Left ventricle myocardium inferior (tissue), 1 donor: ENCODE measurements at places on chromosomes 3 and 15.

GRCh38 chr3:8278448-8278847 lies 223.2 kb upstream of the LMCD1 start:
- H3K4me1 ChIP-seq = peaks cover 16% of the 10 kb centered on the region
- DNase-seq = no peak
- no peak overlapping the region for H3K4me3 ChIP-seq
- H3K27ac ChIP-seq = no peak overlapping the region
- no peaks in the 10 kb centered on the region for H3K36me3 ChIP-seq
- H3K27me3 ChIP-seq = no peaks in the 10 kb centered on the region

GRCh38 chr3:56952061-56952460 lies 108.4 kb upstream of the SPATA12 start:
- no peaks in the 10 kb centered on the region for H3K27me3 ChIP-seq
- no peak overlapping the region for H3K27ac ChIP-seq
- no peak for DNase-seq
- no peaks in the 10 kb centered on the region for H3K36me3 ChIP-seq
- no peak overlapping the region for H3K4me3 ChIP-seq

DNA sequence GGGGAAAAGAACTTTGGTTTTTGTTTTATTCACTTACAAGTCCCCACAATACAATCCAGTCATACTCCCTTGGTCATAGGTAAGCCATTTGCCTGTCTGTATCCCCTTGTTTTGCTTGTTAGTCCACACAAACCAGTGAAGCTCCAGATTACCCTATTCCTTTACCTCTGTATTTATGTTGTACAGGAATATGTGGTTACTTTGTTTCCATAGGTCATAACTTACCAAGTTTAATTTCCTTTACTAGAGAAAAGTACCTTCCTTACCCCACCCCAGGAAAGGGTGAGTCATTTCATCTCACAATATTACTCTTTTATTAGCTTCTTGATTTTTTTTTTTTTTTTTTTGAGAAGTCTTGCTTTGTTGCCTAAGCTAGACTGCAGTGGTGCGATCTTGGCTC lies 113.4 kb upstream of the LRRFIP2 start:
- no peaks in the 10 kb centered on the region for H3K27me3 ChIP-seq
- peaks cover 59% of the 10 kb centered on the region for H3K36me3 ChIP-seq
- DNase-seq = no peak
- H3K4me3 ChIP-seq = no peak overlapping the region
- H3K4me1 ChIP-seq = peaks cover 39% of the 10 kb centered on the region

DNA sequence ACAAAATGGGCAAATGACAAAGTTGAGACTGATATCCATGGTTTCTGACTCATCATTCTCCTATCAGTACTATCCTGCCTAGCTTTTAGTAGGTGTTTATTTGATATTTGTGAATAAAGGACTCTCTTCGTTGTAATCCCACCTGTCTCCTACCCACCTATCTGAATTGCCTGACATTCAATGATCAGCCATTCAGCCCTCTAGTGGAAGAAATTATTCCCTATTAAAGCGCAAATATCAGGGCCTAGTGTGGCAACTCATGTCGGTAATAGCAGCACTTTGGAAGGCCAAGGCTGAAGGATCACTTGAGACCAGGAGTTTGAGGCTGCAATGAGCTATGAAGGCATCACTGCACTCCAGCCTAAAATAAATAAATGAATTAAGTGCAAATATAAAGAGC lies 195.7 kb upstream of the SETMAR start:
- H3K27me3 ChIP-seq = no peaks in the 10 kb centered on the region
- no peaks in the 10 kb centered on the region for H3K36me3 ChIP-seq
- H3K27ac ChIP-seq = no peak overlapping the region
- no peaks in the 10 kb centered on the region for H3K4me1 ChIP-seq

- no peaks in the 10 kb centered on the region for H3K36me3 ChIP-seq
- H3K27me3 ChIP-seq = no peaks in the 10 kb centered on the region
- H3K4me3 ChIP-seq = no peak overlapping the region
- H3K4me1 ChIP-seq = peaks cover 100% of the 10 kb centered on the region
- peak overlapping the region; percentile 44 for H3K27ac ChIP-seq
Measured at GRCh38 chr15:85457392-85457968, 77.1 kb downstream of the AKAP13 start.

GRCh38 chr3:116056280-116056679 lies 389.0 kb downstream of the LSAMP start:
- DNase-seq = no peak
- peaks cover 4% of the 10 kb centered on the region for H3K27me3 ChIP-seq
- no peak overlapping the region for H3K4me3 ChIP-seq
- H3K4me1 ChIP-seq = peaks cover under 1% of the 10 kb centered on the region
- H3K27ac ChIP-seq = no peak overlapping the region

DNA sequence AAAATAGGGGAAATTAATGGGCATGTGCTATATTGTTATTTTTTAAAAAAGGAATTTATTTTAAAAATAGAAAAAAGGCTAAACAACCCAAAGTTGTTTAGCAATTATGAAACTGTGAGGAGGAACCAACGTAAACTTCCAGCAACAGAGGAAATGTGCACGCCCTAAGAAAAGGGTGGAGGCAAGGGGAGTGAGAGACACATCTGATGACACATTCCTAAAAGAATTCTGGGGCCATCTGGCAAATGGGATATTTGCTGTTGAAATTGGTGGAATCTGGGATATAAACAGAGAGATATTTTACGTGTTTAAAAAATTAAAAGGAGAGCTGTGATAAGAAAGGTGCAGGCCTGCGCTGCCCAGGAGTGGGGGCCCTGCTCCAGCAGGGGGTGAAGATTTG lies 50.8 kb upstream of the MUC13 start:
- DNase-seq = no peak
- H3K4me1 ChIP-seq = peaks cover 47% of the 10 kb centered on the region
- H3K36me3 ChIP-seq = peaks cover 68% of the 10 kb centered on the region
- no peaks in the 10 kb centered on the region for H3K27me3 ChIP-seq
- peak overlapping the region; percentile 80 for H3K27ac ChIP-seq
- no peak overlapping the region for H3K4me3 ChIP-seq

GRCh38 chr15:31427411-31427810 lies 100.8 kb downstream of the KLF13 start:
- H3K4me1 ChIP-seq = no peaks in the 10 kb centered on the region
- H3K27ac ChIP-seq = no peak overlapping the region
- no peaks in the 10 kb centered on the region for H3K36me3 ChIP-seq
- H3K27me3 ChIP-seq = no peaks in the 10 kb centered on the region

- no peak for DNase-seq
- peak overlapping the region; percentile 67 for H3K27ac ChIP-seq
- H3K4me3 ChIP-seq = peak overlapping the region; percentile 9
- no peaks in the 10 kb centered on the region for H3K27me3 ChIP-seq
- no peaks in the 10 kb centered on the region for H3K36me3 ChIP-seq
- peaks cover 46% of the 10 kb centered on the region for H3K4me1 ChIP-seq
Measured at GRCh38 chr3:178385280-178385952, 150.8 kb upstream of the KCNMB2 start.

DNA sequence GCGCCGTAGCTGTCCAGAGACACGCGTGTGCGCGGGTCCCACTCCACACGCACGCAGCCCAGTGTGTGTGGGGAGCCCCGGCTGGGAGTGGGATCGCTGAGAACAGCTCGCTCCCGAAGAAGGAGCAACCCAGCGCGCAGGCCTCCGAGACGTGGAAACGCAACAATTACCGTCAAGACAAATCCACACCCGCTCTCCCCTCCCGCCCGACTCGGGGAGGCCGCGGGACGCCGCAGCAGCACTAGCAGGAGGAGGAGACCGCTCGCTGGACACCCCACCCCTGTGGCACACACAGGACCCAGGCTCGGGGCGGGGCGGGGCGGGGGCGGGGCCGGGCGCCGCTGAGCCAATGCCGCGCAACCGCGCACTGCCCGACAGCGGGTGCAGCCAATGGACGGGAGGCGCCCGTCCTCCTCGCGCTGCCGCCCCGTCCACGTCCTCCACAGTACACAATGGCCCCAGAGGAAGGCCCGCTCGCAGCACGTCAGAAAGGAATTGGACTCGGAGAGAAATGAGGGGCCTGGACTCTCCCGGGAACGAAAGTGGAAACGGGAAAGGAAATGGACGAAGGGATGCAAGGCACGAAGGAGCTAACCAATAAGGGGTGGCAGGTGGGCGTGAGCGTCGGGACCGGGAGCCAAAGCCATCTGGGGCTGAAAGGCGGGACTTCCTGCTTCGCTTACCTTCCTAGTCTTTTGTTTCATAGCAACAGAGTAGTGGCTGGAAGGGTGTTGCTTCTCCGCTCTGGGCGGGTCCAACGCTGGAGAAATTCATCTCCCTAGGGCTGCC lies at the start of gene CBLB:
Gene CBLB, minus strand, starts transcription at position 271 of the 789 bp plus-strand sequence. CDS start 1,435 bp downstream, outside the sequence.
- H3K4me1 ChIP-seq = peaks cover 62% of the 10 kb centered on the region
- H3K4me3 ChIP-seq = peak within 1 kb of the TSS; percentile 96
- H3K27me3 ChIP-seq = no peaks in the 10 kb centered on the region
- peak; percentile 93 for DNase-seq
- peak within 1 kb of the TSS; percentile 99 for H3K27ac ChIP-seq

- H3K36me3 ChIP-seq = no peaks in the 10 kb centered on the region
- no peaks in the 10 kb centered on the region for H3K27me3 ChIP-seq
- H3K4me1 ChIP-seq = no peaks in the 10 kb centered on the region
- no peak overlapping the region for H3K27ac ChIP-seq
- no peak overlapping the region for H3K4me3 ChIP-seq
Measured at GRCh38 chr3:157782236-157782635, 279.0 kb upstream of the VEPH1 start.

GRCh38 chr15:99073008-99073717 lies 31.7 kb upstream of the SYNM start:
- no peaks in the 10 kb centered on the region for H3K4me1 ChIP-seq
- no peak overlapping the region for H3K27ac ChIP-seq
- no peak overlapping the region for H3K4me3 ChIP-seq
- no peaks in the 10 kb centered on the region for H3K36me3 ChIP-seq

DNA sequence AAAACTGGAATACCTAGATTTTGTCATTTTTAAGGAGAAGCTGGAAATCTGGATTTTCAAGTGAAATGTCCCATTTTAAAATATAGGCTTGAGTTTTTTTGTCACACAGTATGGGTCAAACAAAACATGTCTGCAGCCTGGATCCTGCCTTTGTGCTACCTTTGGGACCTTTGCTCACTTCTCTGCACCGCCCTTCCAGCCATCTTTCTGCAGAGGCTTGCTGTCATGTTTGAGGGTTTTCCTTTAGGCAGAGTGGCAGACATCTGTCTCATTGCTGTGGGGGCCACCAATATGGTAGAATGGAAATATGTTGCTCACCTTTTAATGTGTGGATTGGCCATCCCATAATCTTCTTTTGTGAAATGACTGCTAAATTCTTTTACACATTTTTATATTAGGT lies 136.3 kb downstream of the EEFSEC start:
- H3K27ac ChIP-seq = no peak overlapping the region
- DNase-seq = no peak
- no peak overlapping the region for H3K4me3 ChIP-seq

GRCh38 chr15:50523851-50524251 lies 22.6 kb downstream of the USP50 start:
- DNase-seq = no peak
- no peak overlapping the region for H3K27ac ChIP-seq
- no peak overlapping the region for H3K4me3 ChIP-seq
- H3K27me3 ChIP-seq = no peaks in the 10 kb centered on the region
- H3K36me3 ChIP-seq = no peaks in the 10 kb centered on the region

DNA sequence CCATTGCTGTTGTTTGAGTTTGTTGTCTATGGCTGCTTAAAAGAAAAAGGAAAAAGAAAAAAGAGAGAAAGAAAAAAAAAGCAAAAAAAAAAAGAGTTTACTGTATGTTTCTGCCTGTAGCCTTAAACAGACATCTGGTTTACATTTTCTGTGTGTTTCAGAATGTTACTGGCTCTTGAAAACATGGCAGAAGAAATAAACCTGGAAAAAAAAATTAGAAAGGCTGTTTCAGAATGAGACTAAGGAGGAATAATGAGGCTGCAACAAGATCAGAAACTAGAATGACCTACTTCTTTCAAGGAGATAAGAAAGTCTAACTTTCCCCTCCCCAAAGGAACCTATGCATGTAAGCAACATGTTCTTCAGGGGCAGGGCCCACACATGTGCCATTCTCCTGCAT lies 292.1 kb downstream of the DIPK2A start:
- no peaks in the 10 kb centered on the region for H3K36me3 ChIP-seq
- DNase-seq = no peak
- no peak overlapping the region for H3K4me3 ChIP-seq
- no peaks in the 10 kb centered on the region for H3K27me3 ChIP-seq
- H3K27ac ChIP-seq = peak overlapping the region; percentile 31

DNA sequence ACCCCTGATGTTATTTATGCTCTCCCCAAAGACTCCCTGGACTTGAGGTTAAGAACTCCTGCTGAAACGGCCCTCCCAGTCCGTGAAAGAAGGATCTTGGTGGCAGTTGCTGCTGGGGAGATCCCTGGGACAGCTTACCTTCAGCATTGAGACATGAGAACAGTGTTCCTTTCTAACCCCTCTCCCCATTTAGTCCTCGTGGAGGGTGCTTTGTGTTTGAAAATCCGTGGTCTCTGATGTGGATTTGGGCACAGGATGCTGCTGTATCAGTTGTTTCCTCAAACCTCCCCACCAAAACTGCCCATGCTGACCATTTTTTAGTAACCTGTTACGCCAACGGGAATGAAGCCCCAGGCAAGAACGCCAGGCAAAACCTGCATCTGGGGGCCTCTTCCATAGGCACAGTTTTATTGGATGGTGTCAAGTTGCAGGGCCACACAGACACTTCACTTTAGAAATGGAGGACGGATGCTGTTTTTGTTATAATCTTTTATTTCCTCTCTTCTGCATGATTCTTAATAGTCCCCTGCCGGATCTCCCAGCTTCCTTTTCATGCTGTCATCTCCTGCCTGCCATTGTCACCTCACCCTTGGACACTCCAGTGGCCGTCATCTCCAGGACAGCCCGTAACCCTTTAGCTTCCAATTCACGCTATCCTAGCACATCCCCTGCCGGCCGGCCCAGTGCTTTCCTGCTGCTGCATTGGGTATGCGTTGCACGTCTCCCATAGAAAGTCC lies 31.7 kb upstream of the CEMIP start:
- peaks cover 11% of the 10 kb centered on the region for H3K36me3 ChIP-seq
- peaks cover 7% of the 10 kb centered on the region for H3K4me1 ChIP-seq
- no peaks in the 10 kb centered on the region for H3K27me3 ChIP-seq
- no peak overlapping the region for H3K27ac ChIP-seq
